ENCODE measurements at places on chromosomes 11 and 22. TPM values are rescaled to one million over a fixed set of nuclear protein-coding genes. Genes with fewer than 3 reads are reported as not detected.

The PGGHG gene
- total RNA-seq = 237 TPM

The NXPE4 gene
- not detected for total RNA-seq

The PAK1 gene
- total RNA-seq = 18.8 TPM

The SERPING1 gene
- 0.50 TPM for total RNA-seq

The REXO2 gene
- total RNA-seq = 24.7 TPM

The NCF4 gene
- total RNA-seq = 2.6 TPM

The SYT8 gene
- not detected for total RNA-seq

The SLC22A9 gene
- total RNA-seq = not detected

The FAM111B gene
- 1.4 TPM for total RNA-seq

The KDM4D gene
- total RNA-seq = 0.14 TPM

GRCh38 chr11:16780698-16781550, 42.5 kb downstream of the C11orf58 start:
- no peak for DNase-seq

DNA sequence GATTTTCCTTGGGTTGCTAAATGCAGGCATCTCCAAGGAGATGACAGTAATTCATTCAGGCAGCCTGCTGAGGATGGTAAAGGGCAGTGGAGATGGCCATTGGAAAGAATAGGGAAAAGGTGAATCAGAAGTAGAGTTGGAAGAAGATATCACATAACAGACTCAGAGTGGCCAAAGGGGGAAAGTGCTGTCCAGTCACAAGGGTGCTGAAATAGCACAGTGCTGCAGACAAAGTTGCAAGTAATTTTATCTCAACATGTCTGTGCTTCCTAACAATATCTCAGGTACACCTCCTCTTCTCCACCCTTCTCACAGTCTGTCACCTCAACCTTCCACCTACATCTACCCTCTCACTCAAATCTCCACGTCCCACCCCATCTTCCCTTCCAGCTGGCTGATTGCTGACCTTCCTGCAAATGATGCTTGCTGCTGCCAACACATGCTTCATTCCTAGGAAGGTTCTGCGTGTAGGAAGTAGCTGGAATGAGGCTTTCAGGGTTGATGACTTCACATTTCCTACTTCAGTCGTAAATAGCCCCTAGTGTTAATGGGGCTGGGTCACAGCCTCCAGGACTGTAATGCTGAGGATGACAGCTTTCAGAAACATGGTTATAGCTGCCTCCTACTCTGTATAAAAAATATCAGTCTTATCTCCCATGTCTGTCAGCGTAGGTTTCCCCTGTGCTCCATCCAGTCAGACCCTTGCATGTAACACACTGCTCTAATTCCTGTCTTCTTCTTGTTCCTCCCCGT, 123.9 kb downstream of the CTNND1 start:
- DNase-seq = no peak

DNA sequence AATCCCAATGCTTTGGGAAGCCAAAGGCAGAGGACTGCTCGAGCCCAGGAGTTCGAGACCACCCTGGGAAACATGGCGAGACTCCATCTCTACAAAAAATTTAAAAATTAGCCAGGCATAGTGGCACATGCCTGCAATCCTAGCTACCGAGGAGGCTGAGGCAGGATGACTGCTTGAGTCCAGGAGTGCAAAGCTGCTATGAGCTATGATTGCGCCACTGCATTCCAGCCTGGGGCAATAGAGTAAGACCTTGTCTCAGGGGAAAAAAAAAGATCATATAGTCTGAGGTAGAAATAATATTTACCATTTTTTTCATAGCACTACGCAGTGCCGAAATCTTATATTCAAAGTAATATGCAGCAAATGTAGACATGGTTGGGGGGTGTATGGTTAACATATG, 47.8 kb downstream of the MRTFA start:
- no peak for DNase-seq

- DNase-seq = no peak
Measured at GRCh38 chr11:27621405-27622161, 78.7 kb downstream of the BDNF start.

DNA sequence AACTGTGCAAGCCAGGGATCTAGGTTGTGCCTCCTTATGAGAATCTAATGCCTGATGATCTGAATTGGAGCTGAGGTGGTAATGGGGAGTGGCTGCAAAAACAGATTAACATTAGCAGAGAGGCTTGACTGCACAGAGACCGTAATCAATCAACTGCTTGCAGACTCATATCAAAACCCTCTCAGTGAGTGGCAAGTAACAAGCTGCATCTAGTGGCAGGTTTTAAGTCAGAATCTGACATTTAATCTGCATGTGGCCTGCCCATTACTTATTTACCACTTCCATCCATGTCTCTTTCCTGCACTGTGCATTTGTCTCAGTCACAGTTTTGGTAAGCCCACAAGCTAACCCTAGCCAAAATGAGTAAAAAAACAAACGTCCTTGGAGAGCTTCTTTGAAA, 11.2 kb downstream of the C11orf58 start:
- no peak for DNase-seq

DNA sequence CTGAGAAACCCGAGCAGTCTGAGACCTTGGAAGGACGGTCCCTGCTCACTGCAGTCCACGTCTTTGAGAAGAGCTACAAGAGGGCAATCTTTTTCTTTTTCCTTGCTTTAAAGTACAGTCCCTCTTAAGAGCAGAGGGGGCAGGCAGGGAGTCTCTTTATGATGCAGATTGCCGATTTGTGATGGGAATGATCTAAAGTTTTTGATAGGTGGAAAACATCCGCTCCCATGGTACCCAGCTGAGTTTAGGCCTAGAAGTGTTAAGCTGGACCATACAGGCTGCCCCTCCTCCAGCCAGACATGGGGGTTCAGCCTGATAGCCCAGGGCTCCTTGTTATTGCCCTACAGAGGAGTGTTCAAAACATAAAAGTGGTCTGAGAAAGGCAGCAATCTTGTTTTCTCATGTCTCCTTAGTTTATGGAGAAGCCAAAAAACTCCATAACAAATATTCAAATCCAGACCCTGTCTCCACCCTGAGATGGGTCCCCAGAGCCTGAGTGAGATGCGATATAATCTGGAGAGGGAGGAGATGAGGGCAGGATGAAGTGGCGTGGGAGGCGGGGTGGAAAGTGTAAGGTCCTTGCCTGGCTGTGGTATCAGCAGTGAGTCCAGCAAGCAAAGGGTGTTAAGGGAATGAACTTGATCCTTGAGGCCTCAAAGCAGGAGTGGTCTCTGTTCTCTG, 135.1 kb downstream of the FDX1 start:
- DNase-seq = no peak

DNA sequence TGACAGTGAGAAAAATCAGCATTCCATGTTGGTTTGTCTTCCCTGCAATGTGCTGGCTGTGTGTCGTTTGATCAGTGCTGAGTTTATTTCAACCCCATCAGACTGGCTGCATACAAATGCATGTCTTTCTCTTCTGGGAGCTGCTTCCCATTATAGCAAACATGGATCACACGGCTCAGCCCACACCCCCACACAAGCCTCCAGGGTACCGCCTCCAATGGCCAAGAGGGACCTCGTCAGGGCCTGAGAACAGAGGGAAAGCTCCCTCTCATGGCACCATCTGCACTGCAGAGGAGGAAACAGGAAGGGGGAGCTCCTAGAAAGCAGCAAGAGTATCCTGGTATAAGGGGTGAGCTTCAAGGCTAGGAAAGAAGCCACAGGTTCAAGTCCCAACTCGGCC, 214.2 kb downstream of the LARGE1 start:
- DNase-seq = no peak

- no peak for DNase-seq
Measured at GRCh38 chr11:27150098-27150497, 109.5 kb downstream of the BBOX1 start.

GRCh38 chr11:8248786-8249185, 14.9 kb downstream of the LMO1 start:
- no peak for DNase-seq

GRCh38 chr11:65741185-65741584, 20.6 kb upstream of the RNASEH2C start:
- DNase-seq = no peak

DNA sequence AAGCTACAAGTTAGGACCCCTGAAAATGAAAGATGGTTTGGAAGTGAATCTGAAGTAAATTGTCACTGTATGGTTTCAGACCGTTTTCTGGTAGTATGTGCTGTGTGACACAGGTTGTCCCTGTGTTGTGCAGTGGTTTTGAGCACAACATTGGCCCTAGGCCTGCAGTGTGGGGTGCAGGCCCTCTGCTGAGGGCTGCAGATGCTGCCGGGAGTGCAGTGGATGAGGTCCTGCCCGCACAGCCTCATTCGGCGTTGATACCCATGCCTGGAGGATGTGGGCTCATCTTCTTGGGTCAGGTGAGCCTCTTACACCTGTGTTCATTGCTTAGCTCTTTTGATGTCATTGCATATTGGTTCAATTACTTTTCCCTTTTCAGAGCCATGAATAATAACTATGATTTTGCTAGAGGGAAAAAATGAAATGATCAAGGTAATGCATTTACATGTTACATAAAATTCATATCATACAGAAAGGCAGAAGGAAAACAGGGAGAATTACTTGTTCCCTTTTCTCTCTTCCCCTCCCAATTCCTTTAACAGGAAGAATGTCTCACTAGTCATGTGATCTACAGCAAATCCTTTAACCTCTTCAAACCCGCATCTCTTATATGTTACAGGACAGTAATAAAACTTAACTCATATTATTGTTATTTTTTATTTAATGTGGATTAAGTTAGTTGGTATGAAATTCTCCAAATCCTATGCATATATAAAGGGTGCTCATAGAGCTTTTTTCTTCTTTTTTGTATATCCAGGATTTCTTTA, 48.7 kb downstream of the PTPRJ start:
- DNase-seq = peak; percentile 53

GRCh38 chr11:114291842-114292680, 4.1 kb upstream of the NNMT start:
- no peak for DNase-seq

- no peak for DNase-seq
Measured at GRCh38 chr11:72136684-72137262, 1.2 kb downstream of the FOLR3 start.

- no peak for DNase-seq
Measured at GRCh38 chr11:99706848-99707247, 686.1 kb downstream of the CNTN5 start.

GRCh38 chr11:119673759-119674336, 55.2 kb downstream of the NECTIN1 start:
- DNase-seq = peak; percentile 49

GRCh38 chr22:26888887-26889286, 231.5 kb downstream of the MIAT start:
- no peak for DNase-seq

DNA sequence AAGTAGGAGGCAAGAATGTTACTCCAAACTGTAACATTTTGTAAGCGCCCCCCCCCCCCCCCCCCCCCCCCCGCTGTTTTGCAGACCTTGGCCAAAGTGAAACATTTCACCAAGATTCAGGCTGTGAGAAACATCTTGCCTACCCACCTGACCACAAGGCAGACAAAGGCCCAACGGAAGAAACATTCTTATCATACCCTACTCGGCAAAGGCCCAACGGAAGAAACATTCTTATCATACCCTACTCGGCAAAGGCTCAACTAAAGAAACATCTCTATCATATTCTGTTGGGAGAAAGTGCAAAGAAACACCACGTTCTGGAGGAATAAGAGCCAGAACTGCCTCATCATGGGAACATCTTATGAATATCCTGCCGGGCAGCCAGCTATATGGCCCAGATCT, 117.1 kb downstream of the JRKL start:
- no peak for DNase-seq

DNA sequence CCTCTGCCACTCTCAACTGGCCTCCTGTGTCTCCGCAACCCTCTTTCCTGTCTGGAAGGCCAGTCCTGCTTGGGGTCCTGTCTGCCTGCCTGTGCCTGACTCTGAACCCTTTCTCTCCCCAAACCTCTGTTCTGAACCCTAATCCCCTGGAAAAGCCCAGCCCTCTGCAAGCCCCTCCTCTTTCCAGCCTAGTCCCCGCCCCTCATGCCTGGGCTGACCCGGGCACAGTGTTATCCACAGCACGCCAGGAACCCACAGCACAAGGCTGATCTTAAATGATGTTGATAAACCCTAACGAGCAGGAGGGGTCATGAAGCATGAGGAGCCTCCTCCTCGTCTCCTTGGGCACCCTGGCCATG, at the start of gene IFITM10:
Gene IFITM10 (minus strand): TSS at position 115 of the 359 bp plus-strand sequence. CDS start 153 bp downstream, outside the sequence.
- no peak for DNase-seq

GRCh38 chr11:116600930-116601329, 171.9 kb downstream of the BUD13 start:
- no peak for DNase-seq

GRCh38 chr11:117458275-117459122, 130.8 kb downstream of the CEP164 start:
- no peak for DNase-seq

- no peak for DNase-seq
Measured at GRCh38 chr22:37043828-37044538, 7.6 kb upstream of the KCTD17 start.

GRCh38 chr11:65188486-65188885, 6.8 kb downstream of the CAPN1 start:
- no peak for DNase-seq

- no peak for DNase-seq
Measured at GRCh38 chr11:129090056-129090455, 102.1 kb downstream of the ARHGAP32 start.

DNA sequence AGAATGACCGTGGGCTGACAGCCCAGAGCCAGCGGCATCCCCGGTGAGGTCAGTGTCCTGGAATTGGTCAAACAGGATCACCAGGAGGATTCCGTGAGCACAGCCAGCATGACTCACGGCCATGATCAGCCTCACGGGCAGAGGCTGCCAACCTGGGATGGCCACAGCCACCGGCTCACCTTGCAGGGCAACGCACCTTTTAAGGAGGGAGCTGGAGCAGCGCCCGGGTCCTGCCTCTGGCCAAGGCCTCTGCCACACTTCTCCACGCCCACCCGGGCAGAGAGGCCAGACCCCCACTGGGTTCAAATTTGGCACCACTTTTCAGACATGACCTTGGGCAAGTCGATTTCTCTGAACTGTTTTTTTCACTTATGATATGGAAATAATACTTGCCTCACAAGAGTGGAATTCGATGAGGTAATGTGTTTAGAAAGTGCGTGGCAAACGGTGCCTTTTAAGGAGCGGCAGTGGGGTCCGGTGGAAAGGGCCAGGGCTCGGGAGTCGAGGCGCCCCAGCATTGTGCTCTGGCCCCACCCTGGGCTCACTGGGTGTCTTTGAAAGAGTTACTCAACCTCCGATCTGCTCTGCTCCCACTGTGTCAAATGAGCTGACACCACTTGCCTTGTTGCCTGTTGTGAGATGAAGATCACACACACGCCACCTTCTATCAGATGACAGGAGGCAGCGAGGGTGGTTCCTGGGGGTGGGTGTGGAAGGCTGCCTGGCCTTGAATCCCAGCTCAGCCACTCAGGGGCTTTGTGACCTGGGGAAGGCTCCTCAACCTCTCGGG, 16.0 kb downstream of the TXN2 start:
- no peak for DNase-seq

GRCh38 chr11:44579302-44579761, 13.9 kb downstream of the CD82 start:
- DNase-seq = no peak

Measured in natural killer cell (primary cell).